ENCODE measurements at places on chromosomes 1 and 21. TPM values are rescaled to one million over a fixed set of nuclear protein-coding genes. Genes with fewer than 3 reads are reported as not detected.

OR14K1 gene
- not detected for total RNA-seq

FH gene
- 208 TPM for total RNA-seq

HAO2 gene
- not detected for total RNA-seq

GPX7 gene
- total RNA-seq: not detected

SPRR2F gene
- total RNA-seq: 0.76 TPM

RNF186 gene
- not detected for total RNA-seq

LCE1E gene
- total RNA-seq: not detected

NTRK1 gene
- 28.0 TPM for total RNA-seq

HYI gene
- 2.2 TPM for total RNA-seq

CATSPER4 gene
- total RNA-seq: 0.13 TPM

Data from K562 (cell line).